Stimulated activated CD4-positive, alpha-beta T cell treated with anti-CD3 and anti-CD28 coated beads, Interleukin-12 subunit alpha, Interleukin-12 subunit beta, amount 100 ng/mL, for 48 hours (primary cell): ENCODE measurements at places on chromosomes 2 and 18.

DNA sequence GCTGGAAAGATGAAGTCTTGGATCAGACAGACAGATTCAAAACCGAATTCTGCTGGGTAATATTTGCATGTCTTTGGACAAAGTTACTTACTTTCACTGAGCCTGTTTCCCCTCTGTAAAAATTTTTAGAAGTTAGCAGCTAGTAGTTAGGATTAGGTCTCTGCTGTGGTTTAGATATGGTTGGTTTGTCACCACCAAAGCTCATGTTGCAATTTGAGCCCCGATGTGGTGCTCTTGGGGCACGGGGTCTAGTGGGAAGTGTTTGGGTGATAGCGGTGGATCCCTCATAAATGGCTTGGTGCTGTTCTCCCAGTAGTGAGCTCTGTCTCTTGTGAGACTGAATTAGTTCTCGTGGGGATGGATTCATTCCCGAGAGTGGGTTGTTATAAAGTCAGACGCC, 38.9 kb upstream of the PNO1 start:
- DNase-seq = no peak

DNA sequence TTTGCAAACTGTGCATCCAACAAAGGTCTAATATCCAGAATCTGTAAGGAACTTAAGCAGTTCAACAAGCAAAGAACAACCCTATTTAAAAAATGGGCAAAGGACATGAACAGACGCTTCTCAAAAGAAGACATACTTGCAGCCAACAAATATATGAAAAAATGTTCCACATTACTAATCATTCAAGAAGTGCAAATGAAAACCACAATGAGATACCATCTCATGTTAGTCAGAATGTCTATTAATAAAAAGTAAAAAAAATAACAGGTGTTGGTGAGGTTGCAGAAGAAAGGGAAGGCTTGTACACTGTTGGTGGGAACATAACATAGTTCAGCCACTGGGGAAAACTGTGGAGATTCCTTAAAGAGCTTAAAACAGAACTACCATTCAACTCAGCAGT, 126.2 kb downstream of the NAT8 start:
- DNase-seq = no peak

DNA sequence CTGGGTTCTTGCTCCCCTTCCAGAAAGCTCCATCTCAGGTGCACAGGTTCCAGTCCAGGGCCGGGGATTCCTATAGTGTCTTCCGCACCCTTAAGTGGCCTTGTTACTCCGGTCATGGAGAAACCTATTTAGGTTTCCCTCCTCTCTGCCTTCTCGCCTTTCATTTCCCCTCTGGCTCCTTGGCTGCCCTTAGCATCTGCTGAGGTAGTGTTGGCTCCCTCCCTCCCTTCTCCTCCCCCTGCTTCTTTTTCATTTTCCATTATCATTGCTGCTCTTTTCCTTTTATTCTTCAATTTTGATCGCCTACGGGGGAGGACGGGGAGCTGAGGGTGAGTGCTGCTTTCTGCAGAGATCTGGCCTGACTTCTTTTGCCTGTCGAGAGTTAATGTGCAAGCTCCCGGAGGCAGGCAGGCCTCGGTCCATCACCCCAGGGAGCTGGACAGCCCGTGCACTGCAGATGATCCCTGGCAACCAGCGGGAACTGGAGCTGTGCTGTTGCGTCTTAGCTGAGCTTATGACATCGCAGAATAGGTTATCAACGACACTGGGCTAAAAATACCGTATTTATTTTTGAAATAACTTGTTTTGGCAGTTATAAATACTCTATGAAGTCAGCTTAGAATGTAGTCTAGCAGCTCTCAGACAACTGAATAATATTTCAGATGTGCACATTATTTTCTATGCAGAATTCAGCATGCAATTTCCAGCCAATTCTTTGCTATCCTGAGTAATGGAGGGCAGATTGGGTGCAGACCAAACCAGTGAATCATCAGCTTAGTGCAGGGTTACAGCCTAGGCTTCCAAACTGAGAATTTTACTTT, 141.9 kb downstream of the SLC4A3 start:
- no peak for DNase-seq

DNA sequence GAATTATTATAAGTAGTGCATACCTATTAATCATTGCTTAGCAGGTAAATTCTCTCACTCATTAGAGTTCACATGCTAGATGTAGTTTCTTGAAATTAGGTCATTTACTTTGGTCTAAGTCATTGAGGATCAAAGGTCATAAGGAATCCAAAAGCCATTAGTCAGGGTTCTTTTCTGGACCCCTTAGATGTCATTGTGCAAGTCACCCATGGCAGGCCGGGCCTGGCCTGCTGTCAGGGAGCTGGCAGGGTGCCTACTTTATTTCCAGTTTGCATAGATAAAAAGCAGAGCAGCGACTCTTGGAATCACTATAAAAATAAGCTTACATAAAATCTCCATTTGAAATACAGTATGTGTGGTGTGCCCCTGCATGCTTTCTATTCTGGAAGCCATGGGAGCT, 91.3 kb downstream of the MEIS1 start:
- no peak for DNase-seq

GRCh38 chr2:216084547-216084946, 2.8 kb downstream of the TMEM169 start:
- no peak for DNase-seq

DNA sequence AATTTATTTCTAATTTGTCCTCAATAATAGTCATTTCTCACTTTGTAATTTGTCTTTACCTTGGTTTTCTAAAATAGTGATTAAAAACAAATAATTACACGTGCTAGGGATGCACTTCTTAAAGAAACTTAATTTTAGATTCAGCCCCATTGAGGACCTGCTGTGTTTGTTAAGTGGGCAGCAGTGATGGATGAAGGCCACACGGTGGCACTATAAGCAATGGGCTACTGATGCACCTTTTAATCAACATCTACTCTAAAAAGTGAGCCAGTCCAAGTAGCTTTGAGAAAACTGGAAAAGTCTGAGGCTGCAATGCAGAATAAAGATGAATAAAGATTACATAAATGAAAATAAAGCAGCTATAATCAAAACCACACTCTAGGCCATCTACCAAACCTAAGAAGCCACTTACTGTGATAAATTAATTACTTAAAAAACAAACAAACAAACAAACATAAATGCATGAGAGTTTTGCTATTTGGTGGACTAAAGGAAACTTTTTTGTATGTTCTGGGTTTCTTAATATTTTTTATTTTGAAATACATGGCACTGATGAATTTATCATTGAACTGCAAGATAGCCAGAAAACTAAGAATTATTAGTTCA, 89.3 kb downstream of the PDE11A start:
- no peak for DNase-seq

DNA sequence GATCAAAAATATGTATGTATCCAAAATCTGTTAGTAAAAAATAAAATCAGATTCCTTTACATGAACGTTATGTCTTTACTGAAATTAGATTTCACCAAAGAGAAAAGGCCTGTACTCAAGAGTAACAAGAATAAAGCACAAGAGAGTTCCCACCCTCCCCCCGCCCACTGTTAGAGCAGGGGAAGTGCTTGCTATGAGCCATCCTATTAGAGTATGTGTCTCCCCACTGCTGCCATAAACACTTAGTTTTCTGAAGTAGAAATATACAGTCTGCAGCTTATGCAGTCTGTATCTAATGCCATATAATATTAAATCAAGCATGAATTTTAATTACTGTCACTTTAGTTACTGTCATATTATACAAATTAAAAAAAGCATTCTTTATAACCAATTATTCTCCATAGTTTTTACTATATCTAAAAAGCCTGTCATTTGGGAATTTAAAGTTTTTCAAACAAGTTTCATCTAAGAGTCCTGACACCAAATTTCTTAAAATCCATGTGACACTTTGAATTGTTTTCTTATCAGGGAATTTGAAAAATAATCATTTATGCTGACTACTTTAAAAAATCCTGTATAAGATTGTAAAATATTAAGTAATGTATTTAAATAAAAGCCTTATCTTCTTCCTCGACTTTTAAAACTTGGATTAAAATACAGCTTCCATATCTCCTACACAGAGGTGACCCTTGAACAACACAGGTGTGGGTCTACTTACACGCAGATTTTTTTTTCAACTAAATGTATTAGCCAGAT, 51.8 kb upstream of the GPR75 start:
- DNase-seq = no peak

DNA sequence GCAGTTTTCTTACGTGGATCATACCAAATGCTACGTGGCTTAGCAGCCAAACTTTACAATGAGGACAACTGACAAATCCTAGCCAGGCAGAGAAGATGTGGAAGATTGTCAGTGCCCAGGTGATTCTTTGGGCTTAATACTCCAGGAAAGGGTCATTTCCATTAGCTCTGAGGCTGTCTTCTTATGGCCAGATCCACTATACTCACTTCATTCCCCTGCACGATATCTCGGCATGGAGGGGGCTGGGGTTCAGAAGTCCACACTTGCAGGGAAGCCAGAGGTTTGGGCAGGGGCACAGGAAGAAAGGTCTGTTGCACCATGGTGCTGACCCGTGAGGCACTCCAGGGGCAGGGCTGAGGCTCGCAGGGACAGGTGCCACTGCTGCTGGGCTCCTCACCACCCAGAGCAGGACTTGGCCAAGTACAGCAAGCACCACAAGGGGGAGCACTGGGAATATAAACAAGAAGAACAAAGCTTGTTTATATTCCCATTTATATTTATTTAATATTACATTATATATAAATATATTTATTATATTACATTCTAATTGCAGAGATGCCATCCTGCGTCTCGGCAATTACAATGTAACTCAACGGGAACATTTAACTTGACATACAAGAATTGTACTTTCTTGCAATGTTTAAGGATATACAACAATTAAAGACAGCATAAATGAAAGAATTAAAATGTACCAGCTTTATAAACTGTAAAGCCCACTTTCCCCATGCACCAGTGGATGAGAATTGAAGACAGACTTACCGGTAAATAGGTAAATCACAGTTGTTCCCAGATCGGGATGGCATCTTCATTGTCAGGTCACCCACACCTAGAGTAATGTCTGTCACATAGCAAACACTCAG, 27.2 kb downstream of the CLUL1 start:
- DNase-seq = peak; percentile 62

DNA sequence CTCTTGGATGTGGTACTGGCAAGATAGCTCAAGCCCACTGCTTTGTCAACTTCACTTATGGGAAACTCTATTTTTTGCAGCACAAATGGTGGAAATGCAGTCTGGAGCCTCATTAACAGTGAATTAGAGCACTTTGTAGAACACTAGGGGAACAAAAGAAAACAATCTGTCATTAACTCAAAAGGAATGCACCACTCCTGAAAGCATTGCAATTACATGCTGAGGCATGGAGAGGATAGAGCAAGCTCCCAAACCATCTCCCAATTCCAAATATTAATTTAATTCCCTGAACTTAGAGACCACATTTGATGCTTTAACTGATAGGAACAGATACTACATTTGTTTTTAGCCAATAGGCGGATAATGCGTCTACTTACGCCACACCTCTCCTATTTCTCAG, 32.8 kb upstream of the TANC1 start:
- no peak for DNase-seq

DNA sequence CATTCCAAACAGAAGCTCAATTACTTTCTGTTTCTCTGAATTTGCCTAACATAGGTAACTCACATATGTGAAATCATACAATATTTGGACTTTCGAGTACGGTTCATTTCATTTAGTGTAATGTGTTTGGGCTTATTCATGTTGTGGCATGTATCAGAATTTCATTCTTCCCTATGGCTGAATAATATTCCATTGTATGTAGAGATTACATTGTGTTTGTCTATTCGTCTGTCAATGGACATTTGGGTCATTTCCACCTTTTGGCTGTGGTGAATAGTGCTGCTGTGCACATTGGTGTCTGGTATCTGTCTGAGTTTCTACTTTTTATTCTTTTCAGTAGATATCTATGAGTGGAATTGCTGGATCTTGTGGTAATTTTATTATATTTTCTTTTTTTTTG, 43.9 kb downstream of the LBH start:
- no peak for DNase-seq

- DNase-seq = no peak
Observed at GRCh38 chr2:71833272-71833671, 314.4 kb downstream of the CYP26B1 start.

DNA sequence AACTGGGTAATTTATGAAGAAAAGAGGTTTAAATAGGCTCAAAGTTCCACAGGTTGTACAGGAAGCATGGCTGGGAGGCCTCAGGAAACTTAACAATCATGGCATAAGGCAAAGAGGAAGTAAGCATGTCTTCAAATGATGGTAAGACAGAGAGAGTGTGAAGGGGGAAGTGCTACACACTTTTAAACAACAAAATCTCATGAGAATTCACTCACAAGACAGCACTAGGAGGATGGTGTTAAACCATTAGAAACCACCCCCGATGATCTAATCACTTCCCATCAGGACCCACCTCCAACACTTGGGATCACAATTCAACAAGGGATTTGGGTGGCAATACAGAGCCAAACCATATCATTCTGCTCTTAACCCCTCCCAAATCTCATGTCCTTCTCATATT, 34.9 kb downstream of the CFAP210 start:
- DNase-seq = no peak

- no peak for DNase-seq
Observed at GRCh38 chr2:56687169-56687568, 503.4 kb downstream of the CCDC85A start.

DNA sequence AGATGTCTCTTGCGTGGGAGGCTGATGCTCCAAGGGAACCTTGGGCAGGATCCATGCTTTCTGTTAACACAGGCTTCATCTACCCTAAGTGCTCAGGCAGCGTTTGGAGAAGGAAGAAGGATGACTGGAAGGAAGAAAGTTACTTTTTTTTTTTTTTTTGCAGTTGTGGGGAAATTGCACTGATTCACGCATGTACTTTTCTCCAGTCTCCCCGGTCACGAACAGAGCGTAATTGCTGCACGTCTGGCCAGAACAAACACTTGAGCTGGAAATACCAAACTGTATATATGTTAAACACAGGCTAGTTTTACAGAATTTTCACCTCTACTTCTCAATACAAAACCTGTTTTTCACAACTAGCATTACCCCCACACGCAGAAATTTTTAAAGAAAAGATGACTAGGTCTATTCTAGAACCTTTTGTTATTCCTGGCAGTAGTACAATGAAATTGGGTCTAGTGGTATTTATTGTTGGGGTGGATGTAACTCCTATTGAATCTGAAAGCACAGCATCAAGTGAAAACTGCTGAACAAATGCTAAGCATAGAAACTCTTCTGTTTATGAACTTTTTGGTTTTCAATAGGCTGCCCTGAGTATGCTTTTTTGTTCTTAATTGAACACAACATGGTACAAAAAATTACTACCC, 9.3 kb upstream of the SCYGR5 start:
- no peak for DNase-seq

- no peak for DNase-seq
Observed at GRCh38 chr18:74244554-74244953, 47.2 kb downstream of the CYB5A start.

DNA sequence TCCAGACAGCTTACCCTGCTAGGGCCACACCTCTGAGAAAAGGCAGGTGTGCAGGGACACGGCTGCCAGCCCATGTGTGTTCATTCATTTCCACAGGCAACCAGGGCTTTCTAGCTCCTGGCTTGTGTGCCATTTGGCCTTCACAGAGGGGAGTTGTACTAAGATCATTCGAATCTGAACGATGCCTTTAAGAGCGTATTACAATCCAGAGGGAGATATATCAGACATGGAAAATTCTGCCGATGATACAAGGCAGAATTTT, 64.2 kb upstream of the OTOF start:
- no peak for DNase-seq

GRCh38 chr2:108579623-108580022, 45.4 kb downstream of the LIMS1 start:
- no peak for DNase-seq
